Activated T-helper 2 cell treated with anti-CD3 and anti-CD28 coated beads, Interferon-gamma antibody, Interleukin-2, Interleukin-4, amounts not matched to agents 10 μg/mL and 5 μg/mL and 100 μg/mL, durations not matched to agents 14 hours and 24 hours and 36 hours (primary cell): ENCODE measurements at places on chromosomes 1 and 21. TPM values are rescaled to one million over a fixed set of nuclear protein-coding genes. Genes with fewer than 3 reads are reported as not detected.

GRCh38 chr1:5692664-5693063 lies 299.6 kb downstream of the NPHP4 start:
- no peak for DNase-seq

The RAB25 gene
- total RNA-seq, result 0.18 and 0.21 TPM in 2 replicates

- DNase-seq, result no peak
Measured at GRCh38 chr1:31788825-31789256, 24.7 kb upstream of the ADGRB2 start.

DNA sequence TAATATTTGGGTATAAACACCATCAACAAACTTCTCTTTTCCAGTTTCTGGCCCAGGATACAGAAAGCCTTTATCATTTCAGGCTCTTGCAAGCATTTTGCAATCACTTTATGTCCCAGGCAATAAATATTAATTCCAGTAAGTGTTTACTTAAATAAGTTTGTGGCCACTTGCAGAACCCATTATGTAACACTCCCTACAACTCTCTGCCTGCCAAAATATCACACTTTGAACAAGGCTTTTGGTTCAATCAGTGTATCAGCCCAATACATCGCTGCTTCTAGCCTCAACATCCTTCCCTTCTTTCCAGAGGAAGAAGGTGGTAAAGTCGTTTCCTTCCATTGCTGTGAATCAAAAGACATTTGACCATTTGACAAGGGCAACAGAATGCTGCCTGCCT lies 203.0 kb upstream of the USP25 start:
- no peak for DNase-seq

DNA sequence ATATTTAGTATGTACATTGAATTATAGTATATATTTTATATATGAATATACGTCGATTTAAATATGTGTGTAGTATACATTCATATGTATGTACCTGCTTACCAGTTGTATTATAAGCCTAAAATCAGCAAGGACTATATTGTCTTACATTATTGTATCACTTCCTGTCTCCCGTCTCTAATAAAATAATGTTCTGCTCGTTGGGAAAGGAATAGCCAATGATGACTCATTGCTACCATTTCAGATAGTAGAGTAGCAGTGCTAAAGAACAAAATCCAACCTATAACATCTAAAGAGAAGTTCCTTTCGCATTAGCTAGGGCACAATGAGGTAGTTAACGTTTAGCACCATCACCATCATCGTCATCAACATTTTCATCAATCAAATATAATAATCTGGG lies 39.9 kb upstream of the SMYD2 start:
- no peak for DNase-seq

DNA sequence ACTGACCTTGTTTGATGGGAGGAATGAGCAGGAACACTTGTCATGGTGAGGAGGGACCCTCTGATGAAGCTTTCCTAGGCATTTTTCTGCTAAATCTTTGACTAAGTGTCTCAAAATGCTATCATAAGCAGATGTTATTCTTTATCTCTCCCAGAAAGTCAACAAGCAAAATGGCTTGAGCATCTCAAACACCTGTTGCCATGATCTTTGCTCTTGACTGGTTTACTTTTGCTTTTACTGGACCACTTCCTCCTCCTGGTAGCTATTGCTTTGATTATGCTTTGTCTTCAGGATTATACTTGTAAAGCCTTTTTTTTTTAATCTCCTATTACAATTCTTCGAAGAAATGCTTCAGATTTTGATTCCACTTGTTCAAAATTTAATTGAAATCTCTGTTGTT lies 157.4 kb downstream of the GPR52 start:
- DNase-seq, result no peak

The CRNN gene
- total RNA-seq, result not detected in 2 replicates

The LELP1 gene
- total RNA-seq, result not detected in 2 replicates

DNA sequence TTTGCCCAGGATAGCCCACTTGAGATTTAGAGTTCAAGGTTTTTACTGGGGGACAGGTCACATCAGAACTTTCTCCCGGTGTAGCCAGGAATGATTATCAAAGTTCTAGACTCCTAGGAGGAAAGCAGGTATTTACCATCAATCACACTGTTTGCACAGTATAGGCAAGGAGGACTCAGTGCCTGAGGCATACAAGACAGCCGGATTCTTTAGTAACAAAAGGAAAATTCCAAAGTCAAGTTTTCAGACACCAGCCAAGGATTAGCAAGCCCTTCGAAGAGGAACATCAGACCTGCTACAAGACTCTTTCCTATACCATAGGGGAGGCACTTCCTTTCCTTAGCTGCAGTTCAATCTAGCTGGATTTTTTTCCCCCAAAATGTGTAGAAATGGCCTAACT lies 197.8 kb upstream of the USP25 start:
- DNase-seq, result no peak

DNA sequence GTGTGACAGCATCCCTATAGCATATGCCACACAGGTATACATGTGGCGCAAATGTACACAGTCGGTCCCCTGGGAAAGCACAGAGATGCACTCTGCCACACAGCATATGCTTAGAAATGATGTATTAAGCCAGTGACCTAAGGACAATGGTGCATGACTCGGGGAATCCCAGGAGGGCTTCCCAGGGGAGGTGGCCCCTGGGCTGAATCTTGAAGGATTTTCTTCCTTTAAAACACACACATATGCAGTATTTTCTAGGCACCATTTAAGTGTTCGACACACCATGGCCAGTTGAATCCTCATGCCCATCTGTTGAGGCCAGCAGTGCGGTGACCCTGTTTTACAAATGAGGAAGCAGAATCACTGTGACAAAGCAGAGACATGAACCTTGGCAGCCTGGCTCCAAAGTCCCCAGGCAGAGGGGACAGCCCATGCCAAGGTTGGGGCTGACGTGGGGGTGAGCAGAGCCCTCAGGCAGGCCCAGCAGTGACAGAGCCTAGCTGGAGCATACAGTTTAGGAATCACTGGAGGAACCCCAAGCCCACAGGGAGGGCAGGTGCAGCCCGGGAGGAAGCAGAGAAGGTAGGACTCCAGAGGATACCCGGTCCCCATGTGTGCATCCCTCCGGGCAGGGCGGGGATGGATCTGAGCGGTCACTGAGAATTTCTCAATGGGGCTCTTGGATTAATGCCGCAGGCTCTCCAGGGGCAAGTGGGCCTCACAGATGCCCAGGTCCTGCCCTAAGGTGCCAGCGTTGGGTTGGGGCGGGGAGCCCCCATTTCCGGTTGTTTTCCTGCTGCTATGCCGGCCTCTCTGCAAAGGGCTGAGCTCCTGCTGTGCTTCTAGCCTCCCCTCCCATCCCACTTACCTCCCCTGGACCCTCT lies 28.4 kb downstream of the WNT3A start:
- no peak for DNase-seq

DNA sequence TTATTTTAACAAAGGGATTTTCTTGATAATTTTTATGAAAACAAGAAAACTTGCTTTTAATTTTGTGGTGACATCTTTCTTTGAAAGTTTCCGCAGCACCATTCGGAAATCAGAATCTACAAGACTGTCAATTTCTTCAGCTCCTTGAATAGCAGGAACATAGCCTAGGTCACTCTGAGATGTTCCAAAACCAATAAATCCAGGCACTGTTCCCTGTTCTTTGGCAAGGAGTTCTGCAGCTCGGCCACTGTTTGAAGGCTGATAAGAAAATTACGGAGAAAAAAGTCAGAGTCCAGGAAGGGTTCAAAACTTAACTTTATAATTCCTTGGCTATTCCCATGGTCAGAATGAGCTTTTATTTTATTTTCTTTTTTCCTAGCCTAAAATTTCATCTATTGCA lies 6.0 kb downstream of the LTN1 start:
- DNase-seq, result no peak

GRCh38 chr1:204085876-204086275 lies 13.0 kb downstream of the SOX13 start:
- no peak for DNase-seq

DNA sequence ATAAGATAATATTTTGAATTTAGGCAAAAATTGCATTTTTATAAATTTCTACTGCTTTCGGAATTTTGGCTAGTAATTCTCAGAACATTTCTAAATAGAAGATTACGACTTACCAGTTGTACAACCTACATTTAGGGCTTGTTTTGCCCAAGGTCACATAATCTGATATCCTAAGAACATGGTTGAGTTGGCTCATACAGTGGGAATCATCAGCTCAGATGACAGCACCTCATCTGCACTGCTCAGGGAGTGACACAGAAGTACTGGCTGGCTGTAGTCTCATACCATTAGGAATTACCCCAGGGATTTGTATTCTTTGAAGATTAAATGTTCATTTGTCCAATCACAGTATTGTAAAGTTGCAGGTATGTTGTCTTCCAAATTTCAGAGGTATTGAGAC lies 217.6 kb downstream of the ADGRL2 start:
- no peak for DNase-seq

The GNG4 gene
- total RNA-seq, result 167 and 170 TPM in 2 replicates

The DSCAM gene
- not detected in 2 replicates for total RNA-seq

The GPA33 gene
- 0.09 TPM in 1 of 2 replicates, not detected in the other for total RNA-seq

DNA sequence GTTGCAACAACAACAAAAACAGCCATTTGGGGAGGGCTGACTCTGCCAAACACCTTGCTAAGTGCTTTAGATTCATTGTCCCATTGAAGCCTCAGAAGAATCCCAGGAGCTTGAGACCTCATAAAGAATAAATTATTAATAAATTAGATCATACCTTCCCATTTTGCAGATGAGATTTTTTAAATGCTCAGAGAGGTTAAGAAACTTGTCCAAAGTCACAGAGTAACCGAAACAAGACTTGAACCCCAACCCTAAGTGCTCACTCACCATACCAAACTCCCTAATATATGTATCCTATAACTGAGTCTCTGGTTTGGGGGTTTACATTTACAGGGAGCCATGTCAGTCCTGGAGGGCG lies 3.6 kb downstream of the CRYBG2 start:
- no peak for DNase-seq

DNA sequence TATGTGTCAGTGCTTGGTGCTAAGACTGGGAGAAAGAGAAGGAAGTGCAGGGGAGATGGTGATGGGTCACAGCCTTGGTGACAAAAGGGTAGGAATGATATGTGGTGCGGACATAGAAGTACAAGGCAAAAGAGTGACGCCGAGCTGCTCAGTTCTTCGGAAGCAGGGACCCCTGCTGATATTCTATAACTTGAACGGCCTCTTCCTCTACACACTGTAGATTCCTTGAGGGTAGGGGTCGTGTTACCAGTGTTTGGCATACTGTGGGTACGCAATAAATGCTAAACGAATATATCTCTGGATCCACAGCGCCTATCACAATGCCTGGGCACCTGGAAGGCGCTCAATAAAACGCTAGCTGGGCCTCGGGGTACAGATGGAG lies 488 bp downstream of the DBT start:
- DNase-seq, result no peak

DNA sequence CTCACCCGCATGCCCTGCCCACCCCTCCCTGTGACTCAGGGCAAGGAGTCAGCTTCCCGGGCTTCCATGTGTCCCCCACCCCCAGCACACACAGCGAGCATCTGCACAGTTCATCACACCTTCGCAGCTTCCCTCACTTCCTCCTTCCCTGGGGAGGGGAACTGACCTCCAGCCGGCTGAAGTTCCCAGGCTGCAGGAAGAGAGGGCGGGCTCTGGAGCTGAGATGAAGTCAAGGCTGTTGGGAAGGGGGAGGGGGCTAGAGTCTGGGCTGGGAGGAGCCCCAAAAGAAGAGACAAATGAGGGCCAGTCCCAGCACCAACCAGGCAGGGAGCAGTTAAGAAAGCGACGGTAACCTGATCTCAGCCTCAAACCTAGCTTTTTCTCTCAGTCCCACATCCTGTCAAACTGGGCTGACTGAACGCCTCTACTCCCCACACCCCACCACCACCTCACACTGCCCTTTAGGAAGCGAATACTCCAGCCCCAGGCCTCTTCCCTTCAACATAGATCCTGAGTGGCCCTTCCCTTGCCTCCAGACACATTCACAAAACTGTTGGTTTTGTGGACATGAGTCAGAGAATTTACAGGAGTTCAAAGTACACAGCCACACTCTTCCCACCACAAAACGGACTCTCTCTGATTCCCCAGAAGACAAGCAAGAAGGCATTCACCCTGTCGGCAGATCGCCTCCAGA lies 1.8 kb downstream of the RHOC start:
- peak; percentile 71 for DNase-seq

- no peak for DNase-seq
Measured at GRCh38 chr1:211908453-211908852, 77.9 kb upstream of the LPGAT1 start.

DNA sequence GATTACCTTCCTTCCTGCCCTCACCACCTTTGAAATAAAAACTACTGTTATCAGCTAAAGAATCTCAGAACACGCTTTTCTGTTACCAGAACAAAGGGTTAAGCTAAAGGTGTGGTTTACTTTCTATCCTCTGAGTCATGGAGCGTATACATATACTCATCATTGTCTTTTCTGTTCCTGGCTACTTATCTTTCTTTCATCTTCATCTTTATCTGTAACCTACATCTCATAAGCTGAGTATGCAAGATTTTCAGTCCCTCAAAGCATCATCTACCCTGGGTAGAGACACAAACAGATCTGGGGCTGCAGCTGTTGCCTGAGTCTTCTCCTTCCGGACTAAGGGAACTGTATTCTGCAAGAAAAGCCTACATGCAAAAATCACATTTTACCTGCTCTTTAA lies 75.6 kb downstream of the LMO4 start:
- peak; percentile 18 for DNase-seq
